ENCODE measurements at places on chromosomes 3 and 15.
A peak's percentile ranks its signal among the peaks of the same experiment; 100 is the strongest.

- DNase-seq: no peak
Observed at GRCh38 chr3:39050029-39050428, 1.7 kb downstream of the SCN11A start.

DNA sequence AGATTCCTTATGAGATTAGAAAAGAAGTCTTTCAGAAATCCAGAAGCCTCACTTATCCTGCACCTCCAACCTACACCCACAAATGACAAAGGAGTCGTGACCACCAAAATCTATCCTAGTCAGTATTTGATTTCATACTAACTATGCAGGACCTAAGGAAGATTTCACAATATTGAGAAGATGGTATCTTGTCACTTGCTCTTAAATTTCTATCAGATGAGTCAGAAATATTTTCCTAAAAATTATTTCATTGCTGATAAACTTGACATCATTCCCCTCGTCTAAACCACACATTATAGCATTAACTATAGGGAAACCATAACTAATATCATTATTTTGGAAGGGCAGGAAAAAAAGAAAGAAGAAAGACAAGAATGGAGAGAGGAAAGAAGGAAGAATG, 138.0 kb upstream of the THBS1 start:
- no peak for DNase-seq

- no peak for DNase-seq
Observed at GRCh38 chr15:38745626-38746025, 181.0 kb upstream of the RASGRP1 start.

DNA sequence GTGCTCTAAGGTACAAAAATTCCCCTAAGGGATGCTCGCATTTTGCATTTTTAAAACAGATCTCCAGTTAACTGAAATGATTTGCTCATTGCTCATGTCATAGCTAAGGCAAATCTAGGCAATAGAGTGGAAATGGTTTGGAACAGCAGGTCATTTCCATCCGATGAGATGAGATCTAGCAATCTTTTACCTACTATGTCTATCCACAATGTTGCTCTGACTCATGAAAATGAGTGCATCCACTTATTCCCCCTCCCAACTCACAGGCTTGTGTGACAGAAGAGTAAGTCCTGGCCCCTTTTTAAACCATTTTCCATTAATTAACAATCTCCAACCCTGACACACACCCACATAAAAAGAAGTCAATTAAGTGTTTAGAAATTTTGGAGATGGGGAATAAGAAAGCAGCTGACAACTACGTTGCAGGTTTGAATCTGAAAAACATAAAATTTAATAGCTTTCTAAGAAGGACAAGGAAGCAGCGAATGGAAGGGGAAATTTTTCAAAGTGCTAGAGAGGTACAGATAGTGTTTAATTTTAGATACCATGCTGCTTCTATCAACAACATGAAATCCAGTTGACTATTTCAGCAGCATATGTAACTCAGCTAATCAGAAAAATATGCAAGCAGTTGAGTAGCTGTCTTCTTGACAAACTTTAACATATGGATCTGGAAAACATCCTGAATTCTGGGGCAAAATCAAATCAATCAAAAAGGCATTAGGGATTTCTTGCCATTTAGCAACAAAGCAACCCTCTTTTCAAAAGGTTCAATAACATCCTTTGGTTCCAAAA, 112.0 kb downstream of the TMCO5A start:
- no peak for DNase-seq

DNA sequence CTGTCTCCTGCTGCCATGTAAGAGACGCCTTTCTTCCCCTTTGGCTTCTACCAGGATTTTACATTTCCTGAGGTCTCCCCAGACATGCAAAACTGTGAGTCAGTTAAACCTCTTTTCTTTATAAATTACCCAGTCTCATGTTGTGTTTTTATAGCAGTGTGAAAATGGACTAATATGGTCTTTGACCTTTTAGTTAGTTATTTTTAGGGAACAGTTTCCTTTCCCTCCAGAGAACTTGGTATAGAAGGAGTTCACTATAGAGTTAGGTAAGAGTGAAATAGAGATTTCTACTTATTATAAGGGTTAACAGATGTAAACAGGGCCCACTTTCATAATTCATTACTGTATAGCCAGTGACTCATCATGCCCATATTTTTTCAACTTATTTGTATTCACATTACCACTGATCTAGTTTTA, 170.9 kb downstream of the UNC13C start:
- no peak for DNase-seq

GRCh38 chr3:147616998-147617619, 207.9 kb downstream of the ZIC1 start:
- no peak for DNase-seq

GRCh38 chr3:57135964-57136719, 29.0 kb downstream of the IL17RD start:
- DNase-seq: no peak

- peak; percentile 86 for DNase-seq
Observed at GRCh38 chr3:10224794-10225665, 23.2 kb upstream of the TATDN2 start.

DNA sequence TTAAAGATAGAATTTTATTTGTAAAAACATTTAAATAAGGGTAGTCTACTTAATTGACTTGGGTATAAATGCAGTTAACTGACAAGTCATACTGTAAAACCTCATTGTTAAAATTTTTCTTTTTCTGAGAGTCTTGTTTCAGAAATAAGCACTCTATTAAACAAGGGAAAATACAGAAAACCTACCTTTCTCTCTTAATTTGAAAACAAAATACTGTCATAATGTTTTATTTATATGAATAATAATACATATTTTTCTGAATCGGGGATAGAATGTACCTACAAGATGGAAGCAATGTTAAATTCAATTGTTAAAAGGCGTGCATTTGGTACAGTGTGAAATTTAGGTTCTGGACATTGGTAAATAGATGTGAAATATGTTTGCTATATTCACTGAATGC, 17.8 kb downstream of the ZIC1 start:
- DNase-seq: no peak

DNA sequence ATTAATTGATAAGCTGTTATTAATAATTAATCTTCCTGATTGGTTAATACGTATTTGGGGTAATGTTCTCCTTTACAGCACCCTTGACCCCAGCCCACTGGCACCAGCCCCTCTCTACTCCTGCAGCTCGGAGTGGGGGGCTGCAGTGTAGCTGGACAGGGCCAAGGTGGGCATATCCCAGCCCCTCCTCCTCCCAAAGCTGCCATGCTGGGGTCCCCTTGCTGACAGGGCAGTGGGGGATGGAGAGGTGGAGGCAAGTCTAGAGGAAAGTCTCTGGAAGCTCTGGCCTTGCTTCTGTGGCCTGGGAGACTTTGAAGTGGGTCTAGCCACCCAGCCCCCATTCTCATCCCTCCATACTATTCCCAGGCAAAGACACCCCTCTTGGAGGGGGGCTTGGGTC, 35.8 kb downstream of the HCN4 start:
- DNase-seq: peak; percentile 45

GRCh38 chr3:44969828-44970179, 6.2 kb downstream of the ZDHHC3 start:
- no peak for DNase-seq

- DNase-seq: no peak
Observed at GRCh38 chr15:65310431-65311137, 6.1 kb downstream of the RNU5B-1 start.

DNA sequence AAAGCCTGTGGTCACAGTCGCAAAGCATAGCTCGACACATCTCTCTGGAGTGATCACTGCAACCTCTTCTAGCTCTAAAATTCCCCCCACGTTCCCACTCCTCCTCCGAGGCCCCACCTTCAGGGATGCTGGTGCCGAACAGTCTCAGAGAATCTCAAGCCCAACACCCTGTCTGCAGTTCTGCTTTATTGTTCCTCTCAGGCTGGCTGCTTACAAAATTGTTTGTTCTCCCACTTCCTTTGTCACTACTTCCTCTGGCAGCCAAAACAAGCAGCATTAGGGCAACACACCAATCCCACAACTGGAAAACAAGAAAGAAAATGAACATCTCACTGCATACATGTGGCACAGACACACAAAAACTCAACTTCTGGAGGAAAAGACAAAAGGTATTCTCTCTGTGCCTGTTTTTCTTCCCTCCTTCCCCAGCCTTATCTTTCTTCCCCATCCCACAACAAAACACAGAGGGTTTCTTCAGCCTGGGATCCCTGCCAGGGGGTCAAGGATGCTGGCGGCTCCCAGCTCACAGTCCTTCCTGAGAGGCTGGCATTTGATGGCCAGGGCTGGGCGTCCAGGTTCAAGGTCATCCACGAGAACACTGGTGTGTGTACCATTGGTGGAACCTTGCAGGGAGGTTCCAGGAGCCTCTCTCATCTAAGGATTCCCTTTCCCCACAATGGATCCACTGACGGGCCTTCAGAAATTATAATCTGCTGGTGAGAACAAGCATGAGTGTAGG, 108.4 kb downstream of the TMCO5A start:
- no peak for DNase-seq

DNA sequence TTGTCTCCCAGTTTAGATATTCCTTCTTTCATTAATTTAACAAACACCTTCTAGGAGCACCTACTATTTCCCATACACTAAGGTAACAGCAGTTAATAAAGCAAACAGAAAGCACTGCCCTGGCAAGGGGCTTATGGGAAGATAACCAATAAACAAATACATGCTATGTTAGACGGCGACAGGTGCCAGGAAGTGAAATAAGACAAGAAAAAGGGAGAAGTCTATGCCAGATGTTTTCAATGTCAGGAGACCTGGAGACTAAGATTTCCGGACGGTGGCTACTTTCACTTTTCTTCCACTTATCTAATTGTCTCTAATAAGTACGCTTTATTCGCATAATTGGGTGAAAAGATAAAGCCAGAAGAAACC, 32.5 kb upstream of the ZNF445 start:
- no peak for DNase-seq

DNA sequence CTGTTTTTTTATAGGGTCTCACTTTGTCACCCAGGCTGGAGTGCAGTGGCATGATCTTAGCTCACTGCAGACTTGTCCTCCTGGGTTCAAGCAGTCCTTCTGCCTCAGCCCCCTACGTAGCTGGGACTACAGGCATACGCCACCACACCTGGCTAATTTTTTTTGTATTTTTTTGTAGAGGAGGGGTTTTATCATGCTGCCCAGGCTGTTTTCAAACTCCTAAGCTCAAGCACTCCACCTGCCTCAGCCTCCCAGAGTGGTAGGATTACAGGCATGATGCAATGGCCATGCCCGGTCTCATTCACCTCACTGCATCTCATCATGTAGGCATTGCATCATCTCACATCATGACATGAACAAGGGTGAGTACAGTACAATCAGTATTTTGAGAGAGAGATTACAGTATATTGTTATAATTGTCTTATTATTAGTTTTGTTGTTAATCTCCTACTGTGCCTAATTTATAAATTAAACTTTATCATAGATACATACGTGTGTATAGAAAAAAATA, 74.3 kb upstream of the EOMES start:
- DNase-seq: no peak

DNA sequence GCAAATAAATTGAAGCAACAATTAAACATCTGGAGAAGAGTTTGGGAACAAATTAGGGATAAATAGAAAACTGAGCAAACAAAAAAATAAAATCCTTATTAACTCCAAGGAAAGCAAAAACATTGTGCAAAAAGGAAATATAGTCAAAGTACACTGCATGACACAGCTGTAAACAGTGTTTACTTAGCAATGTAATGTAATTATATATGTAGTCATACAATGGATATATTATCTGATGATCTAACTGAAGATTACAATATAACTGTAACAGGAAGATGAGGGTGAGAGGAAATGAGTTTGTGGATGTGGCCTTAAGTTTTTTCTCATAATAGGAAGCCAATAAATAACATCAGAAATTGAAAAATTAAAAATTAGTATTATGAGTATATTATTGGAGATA, 42.5 kb downstream of the SCN10A start:
- DNase-seq: no peak

DNA sequence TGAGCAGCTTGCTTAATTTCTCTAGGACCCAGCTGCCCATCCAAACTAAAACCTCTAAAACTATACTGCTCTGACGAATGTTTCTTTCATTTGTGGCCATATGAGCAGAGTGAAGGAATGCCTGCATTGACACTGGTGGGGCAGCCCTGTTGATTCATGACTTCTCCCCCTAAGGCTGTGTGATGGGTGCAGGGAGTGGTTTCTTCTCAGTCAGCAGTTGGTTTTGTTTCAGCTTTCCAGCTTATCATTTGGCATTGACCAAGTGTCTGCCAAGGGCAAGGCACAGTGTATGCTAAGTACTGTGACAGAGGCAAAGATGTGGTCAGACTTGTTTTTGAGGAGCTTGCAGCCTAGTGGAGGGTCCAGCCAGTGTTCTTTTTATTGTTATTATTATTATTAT, 4.7 kb downstream of the ABHD6 start:
- no peak for DNase-seq

GRCh38 chr3:108461661-108462111, 48.7 kb downstream of the MYH15 start:
- DNase-seq: no peak

DNA sequence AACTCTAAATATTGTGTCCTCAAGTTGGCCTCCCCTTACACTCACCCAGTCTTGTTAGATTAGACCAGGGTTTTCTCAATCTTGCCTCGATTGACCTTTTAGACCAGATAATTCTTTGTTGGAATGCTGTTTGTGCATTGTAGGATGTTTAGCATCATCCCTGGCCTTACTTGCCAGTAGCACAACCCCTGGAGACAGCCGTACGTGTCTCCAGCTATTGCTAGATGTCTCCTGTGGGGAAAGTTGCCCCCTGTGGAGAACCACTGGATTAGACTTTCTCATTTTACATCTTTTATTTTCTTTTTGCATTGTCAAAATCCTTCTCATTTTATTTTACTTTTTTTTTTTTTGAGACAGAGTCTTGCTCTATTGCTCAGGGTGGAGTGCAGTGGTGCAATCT, 2.2 kb downstream of the WDR6 start:
- DNase-seq: no peak
